ENCODE measurements at places on chromosomes 11 and 22. TPM values are rescaled to one million over a fixed set of nuclear protein-coding genes. Genes with fewer than 3 reads are reported as not detected.

DNA sequence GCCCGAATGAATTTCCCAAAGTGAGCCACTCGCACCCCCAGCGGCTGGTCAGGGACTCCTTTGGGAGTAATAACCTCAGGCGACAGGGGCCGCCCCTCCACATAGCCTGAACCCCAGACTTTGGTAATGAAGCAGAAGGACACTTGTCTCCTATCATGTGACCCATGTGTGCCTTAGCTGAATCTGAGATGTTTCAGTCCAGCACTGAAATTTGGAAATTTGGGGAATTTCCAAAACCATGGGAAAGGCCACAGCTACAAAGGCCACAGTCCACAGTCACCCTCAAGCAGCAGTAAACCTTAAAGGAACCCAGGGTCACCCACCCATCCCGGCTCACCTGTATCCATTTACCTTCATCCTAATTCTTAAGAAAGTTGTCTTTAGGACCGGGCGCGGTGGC, 51.4 kb upstream of the FADD start:
- no peak overlapping the region for H3K4me3 ChIP-seq
- no peak for DNase-seq
- no peaks in the 10 kb centered on the region for H3K27me3 ChIP-seq
- no peaks in the 10 kb centered on the region for H3K4me1 ChIP-seq
- H3K27ac ChIP-seq: no peak overlapping the region

DNA sequence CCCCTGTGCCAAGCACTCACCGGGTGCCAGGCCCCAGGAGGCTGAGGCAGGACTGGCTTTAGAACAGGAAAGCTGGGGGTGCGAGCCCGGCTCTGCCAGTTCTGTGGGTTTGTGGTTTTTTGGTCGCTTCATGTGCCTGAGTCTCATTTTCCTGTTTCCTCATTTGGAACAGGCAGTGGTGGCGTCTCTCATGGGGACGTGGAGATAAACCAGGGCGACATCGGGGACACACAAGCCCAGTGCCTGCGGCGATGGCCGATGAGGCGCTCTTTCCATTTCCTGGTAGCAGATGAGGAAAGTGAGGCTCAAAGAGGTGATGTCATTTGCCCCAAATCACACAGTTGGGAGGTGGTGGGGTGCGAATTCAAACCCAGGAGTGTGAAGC, 20.8 kb upstream of the CHKA start:
- H3K4me3 ChIP-seq: no peak overlapping the region
- no peaks in the 10 kb centered on the region for H3K27me3 ChIP-seq
- no peak for DNase-seq
- no peaks in the 10 kb centered on the region for H3K36me3 ChIP-seq
- no peaks in the 10 kb centered on the region for H3K4me1 ChIP-seq

Gene ACRV1
- not detected for total RNA-seq

- peak; percentile 18 for DNase-seq
- no peaks in the 10 kb centered on the region for H3K4me1 ChIP-seq
- H3K27me3 ChIP-seq: no peaks in the 10 kb centered on the region
- peaks cover 6% of the 10 kb centered on the region for H3K36me3 ChIP-seq
- no peak overlapping the region for H3K4me3 ChIP-seq
- H3K27ac ChIP-seq: no peak overlapping the region
Observed at GRCh38 chr11:76613901-76614300, 56.6 kb downstream of the LRRC32 start.

Gene OR6Q1
- not detected for total RNA-seq

GRCh38 chr11:73963861-73964260, 13.0 kb downstream of the DNAJB13 start:
- DNase-seq: no peak
- H3K36me3 ChIP-seq: no peaks in the 10 kb centered on the region
- H3K4me1 ChIP-seq: no peaks in the 10 kb centered on the region
- H3K27ac ChIP-seq: no peak overlapping the region

DNA sequence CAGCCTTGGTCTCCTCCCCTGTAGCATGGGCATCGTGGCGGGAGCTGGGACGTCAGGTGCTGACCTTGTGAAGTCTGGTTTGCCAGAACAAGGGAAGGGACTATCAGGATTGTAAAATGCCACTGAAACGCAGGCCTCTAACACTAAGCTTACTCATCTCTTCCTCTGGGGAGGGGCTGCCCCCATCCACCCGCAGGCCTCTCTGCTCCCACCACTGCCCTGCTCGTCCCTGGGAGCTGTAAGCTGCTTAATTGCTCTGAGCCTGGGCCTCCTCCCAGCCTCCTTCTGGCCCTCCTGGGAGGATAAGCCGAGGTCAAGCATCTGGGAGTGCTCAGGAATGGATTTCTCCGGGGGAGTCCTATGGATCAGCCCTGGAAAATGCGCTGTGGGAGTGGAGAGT, 8.4 kb downstream of the SHISAL1 start:
- no peak overlapping the region for H3K27ac ChIP-seq
- no peaks in the 10 kb centered on the region for H3K27me3 ChIP-seq
- H3K4me3 ChIP-seq: no peak overlapping the region
- no peak for DNase-seq
- H3K36me3 ChIP-seq: peaks cover 2% of the 10 kb centered on the region

- no peaks in the 10 kb centered on the region for H3K36me3 ChIP-seq
- H3K4me3 ChIP-seq: no peak overlapping the region
- no peak overlapping the region for H3K27ac ChIP-seq
- no peaks in the 10 kb centered on the region for H3K27me3 ChIP-seq
- peak; percentile 66 for DNase-seq
Observed at GRCh38 chr11:84390441-84391078, 1104.4 kb upstream of the CCDC90B start.

GRCh38 chr22:44665115-44665514, 36.9 kb upstream of the PRR5 start:
- no peak overlapping the region for H3K27ac ChIP-seq
- H3K27me3 ChIP-seq: peaks cover 3% of the 10 kb centered on the region
- H3K4me1 ChIP-seq: no peaks in the 10 kb centered on the region
- no peak overlapping the region for H3K4me3 ChIP-seq

- H3K27ac ChIP-seq: no peak overlapping the region
- no peak overlapping the region for H3K4me3 ChIP-seq
- H3K36me3 ChIP-seq: peaks cover 25% of the 10 kb centered on the region
- DNase-seq: no peak
- peaks cover 16% of the 10 kb centered on the region for H3K4me1 ChIP-seq
- no peaks in the 10 kb centered on the region for H3K27me3 ChIP-seq
Observed at GRCh38 chr11:57316017-57316416, 8.7 kb downstream of the TNKS1BP1 start.

DNA sequence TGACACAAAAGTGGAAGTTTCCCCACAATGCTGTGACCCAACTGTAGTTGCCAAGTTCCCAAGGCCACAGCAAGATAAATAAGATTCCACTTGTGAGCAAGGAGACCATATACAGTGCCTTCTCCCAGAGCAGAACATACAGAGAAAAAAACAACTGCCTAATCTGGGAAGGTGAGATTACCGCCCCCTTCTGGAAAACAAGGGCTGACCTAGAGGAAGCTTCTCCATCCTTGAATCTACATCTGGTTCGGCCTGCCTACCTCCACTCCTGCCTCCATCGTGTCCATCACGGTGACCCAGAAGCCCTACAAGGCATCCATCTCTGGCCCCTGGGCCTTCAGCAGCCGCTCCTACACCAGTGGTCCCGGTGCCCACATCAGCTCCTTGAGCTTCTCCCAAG, 6.1 kb upstream of the RNASEH2C start:
- H3K4me3 ChIP-seq: no peak overlapping the region
- H3K27me3 ChIP-seq: no peaks in the 10 kb centered on the region
- no peak for DNase-seq
- H3K4me1 ChIP-seq: no peaks in the 10 kb centered on the region

DNA sequence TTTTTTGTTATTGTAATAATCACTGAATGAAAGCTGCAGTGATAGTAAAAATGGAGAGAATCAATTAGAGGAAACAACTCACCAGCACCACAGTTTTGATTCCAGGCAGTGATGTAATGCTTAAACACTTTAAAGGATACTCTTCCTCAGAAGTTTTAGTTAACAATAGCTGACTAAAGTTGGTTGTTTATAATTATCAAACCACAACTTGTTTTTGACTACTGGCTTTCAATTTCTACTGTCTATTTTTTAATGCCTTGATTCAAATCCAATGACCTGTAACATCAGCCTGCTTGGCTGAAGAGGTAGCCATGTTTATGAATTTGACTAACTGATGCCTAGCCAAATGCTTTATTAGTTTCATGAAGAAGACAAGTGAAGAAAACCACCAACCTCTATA, 18.2 kb upstream of the CASP12 start:
- DNase-seq: no peak
- H3K27ac ChIP-seq: no peak overlapping the region

Gene CHST1
- 0.57 TPM for total RNA-seq

GRCh38 chr11:80432057-80432456, 991.2 kb upstream of the TENM4 start:
- no peak for DNase-seq
- no peaks in the 10 kb centered on the region for H3K4me1 ChIP-seq
- no peak overlapping the region for H3K27ac ChIP-seq
- no peaks in the 10 kb centered on the region for H3K27me3 ChIP-seq

DNA sequence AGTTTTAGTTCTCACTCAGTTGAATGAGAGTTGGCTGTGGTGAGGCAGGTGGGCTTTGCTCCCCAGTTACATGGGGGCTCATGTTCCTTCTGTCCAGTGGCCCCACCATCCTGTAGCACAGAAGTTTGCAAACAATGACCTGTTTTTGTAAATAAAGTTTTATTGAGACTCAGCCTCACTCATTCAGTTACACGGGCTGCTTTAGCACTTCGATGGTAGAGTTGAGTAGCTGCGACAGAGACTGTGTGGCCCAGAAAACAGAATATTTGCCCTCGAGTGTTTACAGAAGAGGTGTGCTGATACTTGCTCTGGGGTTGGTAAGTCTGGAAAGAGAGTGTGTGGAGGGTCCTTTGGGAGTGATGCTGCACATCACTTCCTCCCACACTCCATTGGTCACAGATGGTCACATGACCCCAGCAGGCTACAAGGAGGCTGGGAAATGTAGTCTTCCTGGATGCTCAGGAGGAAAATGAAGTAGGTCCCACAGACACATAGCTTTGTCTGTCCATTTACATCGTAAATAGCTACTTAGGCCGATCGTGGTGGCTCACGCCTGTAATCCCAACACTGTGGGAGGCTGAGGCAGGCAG, 34.6 kb downstream of the IFT27 start:
- no peak overlapping the region for H3K4me3 ChIP-seq
- H3K27ac ChIP-seq: no peak overlapping the region
- DNase-seq: peak; percentile 54
- peaks cover 4% of the 10 kb centered on the region for H3K36me3 ChIP-seq
- no peaks in the 10 kb centered on the region for H3K4me1 ChIP-seq

DNA sequence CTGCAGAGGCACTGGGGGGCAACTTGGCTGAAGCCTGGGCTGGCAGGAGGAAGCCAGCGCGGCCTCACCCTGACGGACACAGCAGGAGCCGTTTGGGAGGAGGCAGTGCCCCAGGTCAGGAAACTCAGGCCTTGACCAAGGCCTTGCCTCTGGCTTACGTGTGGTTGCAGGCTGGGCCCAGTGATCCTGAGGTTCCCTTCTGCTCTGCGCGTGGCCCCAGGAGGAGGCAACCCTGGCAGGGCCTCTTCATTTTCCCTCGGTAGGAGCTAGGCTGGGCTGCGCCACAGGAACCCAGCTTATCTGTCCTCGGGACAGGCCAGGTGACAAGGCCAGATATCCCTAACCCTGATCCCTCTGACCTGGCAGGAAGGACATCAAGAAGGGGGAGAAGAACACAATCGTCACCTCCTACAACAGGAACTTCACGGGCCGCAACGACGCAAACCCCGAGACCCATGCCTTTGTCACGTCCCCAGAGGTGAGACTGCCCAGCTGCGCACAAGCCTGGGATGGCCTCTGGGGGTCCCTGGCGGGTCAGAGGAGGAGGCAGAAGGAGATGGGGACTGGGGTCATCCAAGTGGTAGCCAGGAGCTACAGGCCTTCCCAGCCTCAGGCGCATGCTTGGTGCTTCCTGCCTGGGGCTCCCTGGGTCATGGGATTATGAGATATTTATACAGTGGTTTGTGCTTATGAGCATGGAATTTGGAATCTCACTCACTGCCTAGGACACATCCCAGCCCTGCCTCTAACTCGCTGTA, 20.6 kb downstream of the POLR3H start:
- peaks cover 18% of the 10 kb centered on the region for H3K36me3 ChIP-seq
- no peaks in the 10 kb centered on the region for H3K4me1 ChIP-seq
- no peaks in the 10 kb centered on the region for H3K27me3 ChIP-seq
- peak; percentile 58 for DNase-seq
- no peak overlapping the region for H3K27ac ChIP-seq
